Activated CD8-positive, alpha-beta T cell treated with anti-CD3 and anti-CD28 coated beads, Interleukin-2, amount 10 ng/mL, durations not matched to agents 7 days and 5 days (primary cell): ENCODE measurements at places on chromosomes 6 and 20.

- peaks cover 6% of the 10 kb centered on the region for H3K4me1 ChIP-seq
- peaks cover 5% of the 10 kb centered on the region for H3K27me3 ChIP-seq
- DNase-seq = no peak
These were observed 50.2 kb upstream of the SENP6 start for GRCh38 chr6:75551367-75551952.

DNA sequence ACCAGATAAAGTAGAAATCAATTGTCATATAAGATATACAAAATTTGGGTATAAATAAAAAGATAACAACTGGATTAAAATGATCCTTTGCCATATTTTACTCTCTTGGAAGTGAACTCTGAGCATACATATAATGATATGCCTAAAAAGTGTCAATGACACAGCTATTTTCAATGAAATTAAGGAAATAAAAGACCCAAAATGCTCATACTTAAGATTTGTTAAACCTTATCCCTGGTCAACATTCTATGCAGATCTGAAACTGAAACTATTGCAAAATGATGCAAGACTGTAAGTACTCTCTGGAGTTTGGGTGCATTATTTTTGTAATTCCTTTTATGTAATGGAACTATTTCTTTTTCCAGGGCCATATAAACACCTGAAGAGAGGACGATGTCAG, 119.0 kb upstream of the SGK1 start:
- no peaks in the 10 kb centered on the region for H3K36me3 ChIP-seq
- H3K27ac ChIP-seq = peak overlapping the region; percentile 72
- peak overlapping the region; percentile 34 for H3K4me3 ChIP-seq
- DNase-seq = no peak

DNA sequence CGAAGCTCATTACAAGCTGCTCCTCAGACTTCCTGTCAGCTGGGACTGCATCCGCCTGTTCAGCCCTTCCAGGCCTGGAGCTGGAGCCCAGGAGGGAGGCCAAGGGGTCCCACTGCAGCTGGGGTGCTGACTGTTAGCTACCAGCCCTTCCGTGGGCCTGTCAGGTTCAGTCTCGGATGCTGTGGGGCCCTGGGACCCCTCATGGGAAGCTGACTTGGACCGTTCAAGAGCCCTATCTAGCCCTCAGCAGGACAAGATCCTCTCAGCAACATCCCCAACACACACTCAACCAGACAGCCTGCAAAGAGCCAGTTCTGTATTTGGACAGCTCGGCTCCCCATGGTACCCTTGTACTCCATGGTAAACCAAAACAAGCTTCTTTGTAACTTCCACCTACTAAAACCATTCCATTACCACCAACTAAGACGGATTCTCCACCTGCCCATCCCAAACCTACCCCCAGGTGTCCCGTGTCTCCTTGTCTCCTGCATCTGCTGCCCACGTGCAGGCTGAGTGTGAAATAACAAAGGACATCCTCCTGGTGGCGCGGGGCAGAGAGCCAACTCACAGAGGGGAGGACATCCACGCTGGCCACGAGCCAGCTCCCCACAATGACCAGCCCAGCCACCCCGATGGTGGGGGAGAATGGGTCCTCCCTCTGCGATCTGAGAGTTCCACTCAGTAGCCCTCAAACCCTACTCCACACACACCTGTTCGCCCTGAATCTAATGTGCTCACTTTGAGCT, 111.2 kb downstream of the TAF4 start:
- H3K27ac ChIP-seq = no peak overlapping the region
- H3K4me3 ChIP-seq = no peak overlapping the region
- peaks cover 7% of the 10 kb centered on the region for H3K27me3 ChIP-seq
- DNase-seq = no peak
- no peaks in the 10 kb centered on the region for H3K36me3 ChIP-seq
- no peaks in the 10 kb centered on the region for H3K4me1 ChIP-seq

- DNase-seq = no peak
- H3K27me3 ChIP-seq = no peaks in the 10 kb centered on the region
- H3K27ac ChIP-seq = no peak overlapping the region
These were observed 556.6 kb upstream of the CDH4 start for GRCh38 chr20:60695226-60696000.

GRCh38 chr20:49288250-49288751, 10.4 kb upstream of the ZNFX1 start:
- H3K4me1 ChIP-seq = peaks cover 48% of the 10 kb centered on the region
- peaks cover 98% of the 10 kb centered on the region for H3K36me3 ChIP-seq
- H3K27me3 ChIP-seq = no peaks in the 10 kb centered on the region

DNA sequence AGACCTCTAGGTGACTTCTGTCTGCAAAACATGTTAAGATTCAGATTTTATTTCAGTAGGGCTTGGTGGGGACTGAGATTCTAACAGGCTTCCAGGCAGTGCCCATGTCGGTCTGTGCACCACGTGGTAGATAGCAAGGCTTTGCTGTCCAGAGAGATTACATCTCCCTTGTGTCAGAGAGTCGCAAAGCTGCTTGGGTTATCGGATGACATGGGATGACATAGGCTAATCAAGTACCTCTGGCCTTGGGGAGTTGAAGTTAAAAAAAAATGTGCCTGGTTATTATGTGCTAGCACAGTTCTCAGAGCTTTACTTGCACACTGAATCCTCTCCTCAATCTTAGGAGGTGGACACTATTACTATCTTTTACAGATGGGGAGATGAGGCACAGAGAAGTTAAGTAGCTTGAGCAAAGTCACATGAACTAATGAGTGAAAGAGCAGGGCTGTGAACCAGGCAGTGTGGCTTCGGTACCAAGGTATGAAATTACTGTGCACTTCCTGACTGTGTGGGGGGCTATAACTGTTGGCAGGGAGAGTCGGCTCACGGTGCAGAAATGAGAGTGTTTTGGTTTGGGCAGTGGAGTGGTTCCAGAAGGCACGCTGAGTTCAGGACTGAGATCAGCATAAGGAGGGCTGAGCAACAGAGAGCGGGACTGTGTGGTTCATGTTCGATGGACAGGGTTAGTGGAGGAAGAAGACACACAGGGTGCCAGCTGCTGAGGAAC, 41.1 kb downstream of the FARS2 start:
- DNase-seq = peak; percentile 53
- no peaks in the 10 kb centered on the region for H3K36me3 ChIP-seq
- peaks cover 26% of the 10 kb centered on the region for H3K4me1 ChIP-seq
- H3K4me3 ChIP-seq = peak overlapping the region; percentile 10
- H3K27me3 ChIP-seq = no peaks in the 10 kb centered on the region

GRCh38 chr6:53744321-53744720, 50.5 kb upstream of the LRRC1 start:
- no peak overlapping the region for H3K4me3 ChIP-seq
- H3K27ac ChIP-seq = no peak overlapping the region
- H3K36me3 ChIP-seq = no peaks in the 10 kb centered on the region
- H3K4me1 ChIP-seq = peaks cover 13% of the 10 kb centered on the region
- H3K27me3 ChIP-seq = no peaks in the 10 kb centered on the region

- H3K27me3 ChIP-seq = no peaks in the 10 kb centered on the region
- DNase-seq = no peak
- H3K4me3 ChIP-seq = no peak overlapping the region
- H3K27ac ChIP-seq = no peak overlapping the region
These were observed 29.5 kb downstream of the SLCO4A1 start for GRCh38 chr20:62671765-62672164.

GRCh38 chr6:27163834-27164233, 83.7 kb upstream of the PRSS16 start:
- H3K27me3 ChIP-seq = no peaks in the 10 kb centered on the region
- H3K36me3 ChIP-seq = no peaks in the 10 kb centered on the region
- H3K4me1 ChIP-seq = peaks cover 9% of the 10 kb centered on the region

DNA sequence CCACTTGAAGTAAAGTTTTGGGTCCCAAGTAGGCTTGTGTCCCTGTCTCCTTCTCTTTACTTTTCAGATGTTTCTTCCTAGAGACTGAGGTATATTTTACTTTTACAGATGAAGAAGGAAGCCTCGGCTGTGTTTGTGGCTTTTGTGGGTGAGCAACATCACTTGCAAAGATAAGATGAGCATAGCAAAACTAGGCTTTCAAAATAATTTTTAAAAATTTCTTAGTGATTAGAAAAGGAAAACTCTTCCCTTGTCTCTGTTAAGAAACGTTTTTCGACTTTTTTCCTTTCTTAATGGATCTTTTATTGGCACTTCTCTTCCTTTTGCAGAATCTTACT, 7.6 kb downstream of the PTPN1 start:
- H3K27ac ChIP-seq = peak overlapping the region; percentile 90
- H3K4me1 ChIP-seq = peaks cover 94% of the 10 kb centered on the region
- H3K36me3 ChIP-seq = peaks cover 63% of the 10 kb centered on the region
- H3K4me3 ChIP-seq = peak overlapping the region; percentile 75
- no peaks in the 10 kb centered on the region for H3K27me3 ChIP-seq
